ENCODE measurements at places on chromosomes 13 and 19.

GRCh38 chr13:66864627-66865026 is 365.5 kb downstream of the PCDH9 start:
- no peak for DNase-seq

- no peak for DNase-seq
Observed at GRCh38 chr19:45547965-45548609, 36.5 kb downstream of the OPA3 start.

DNA sequence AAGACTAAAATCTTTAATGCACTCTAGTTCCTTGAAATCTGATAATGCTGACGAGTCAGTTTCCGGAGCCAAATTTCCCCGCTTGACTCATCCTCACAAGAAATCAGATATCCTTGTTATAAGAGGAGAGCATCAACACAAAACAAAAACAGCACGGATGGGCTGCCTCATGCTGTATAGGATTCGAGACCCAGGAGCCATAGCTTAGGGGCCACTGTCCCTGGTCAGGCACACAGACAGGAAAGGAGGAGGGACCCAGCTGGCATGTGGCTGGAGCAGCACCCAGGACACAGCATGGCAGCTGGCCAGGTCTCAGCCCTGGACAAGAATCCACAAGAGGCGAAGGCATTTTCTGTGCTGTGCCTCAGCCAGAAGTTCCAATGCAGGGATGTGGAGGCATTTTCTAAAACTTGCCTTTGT is 110.2 kb upstream of the SPATA13 start:
- DNase-seq, result no peak

GRCh38 chr13:29954082-29955028 is 103.9 kb upstream of the UBL3 start:
- no peak for DNase-seq

- DNase-seq, result no peak
Observed at GRCh38 chr19:5851302-5851701, at the start of gene FUT3. Gene FUT3 (minus strand): TSS chr19:5851449.

DNA sequence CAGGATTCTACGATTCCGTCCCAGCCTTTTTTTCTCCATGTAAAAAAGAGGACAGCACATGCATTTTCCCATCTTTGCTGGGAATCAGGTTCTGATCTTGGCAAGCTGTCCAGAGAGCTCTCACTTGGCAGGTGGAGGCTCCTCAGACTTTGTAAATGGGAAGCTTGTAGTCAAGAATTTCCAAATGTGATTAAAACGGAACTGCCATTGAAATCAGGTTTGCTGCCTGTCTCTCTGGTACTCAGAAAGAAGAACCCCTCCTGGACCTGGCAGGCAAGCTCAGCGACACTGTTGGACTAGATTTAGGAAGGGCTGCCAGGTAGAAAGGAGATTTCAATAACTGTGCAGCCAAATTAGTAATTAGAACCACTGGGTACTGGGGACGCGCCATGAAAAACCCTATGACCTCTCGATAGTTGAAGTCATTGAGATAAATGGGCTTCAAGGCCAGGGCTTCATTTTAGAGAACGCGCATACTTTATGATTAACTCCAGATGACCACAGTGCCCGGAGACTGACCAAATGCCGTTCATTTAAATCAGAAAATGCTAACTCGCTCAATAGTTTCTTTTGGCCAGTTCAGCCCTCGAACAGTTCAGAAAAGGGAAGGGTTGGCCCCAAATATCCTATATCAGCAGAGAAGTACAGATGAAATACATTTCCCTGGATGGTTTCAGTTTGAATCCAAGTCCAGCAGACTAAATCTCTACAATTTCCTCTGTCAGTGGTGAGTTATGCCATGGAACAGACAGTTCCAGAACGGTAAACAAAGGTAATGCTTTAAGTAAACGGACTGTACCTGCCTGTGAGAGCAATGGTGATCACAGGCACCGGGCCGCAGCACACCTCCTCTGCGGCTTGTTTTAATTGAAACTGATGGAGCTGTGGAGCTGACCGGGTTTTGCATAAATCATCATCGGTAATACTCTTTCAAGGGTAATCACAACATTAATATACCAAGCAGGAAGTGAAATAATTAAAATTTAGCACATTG is 517.4 kb downstream of the RFC3 start:
- DNase-seq, result no peak

DNA sequence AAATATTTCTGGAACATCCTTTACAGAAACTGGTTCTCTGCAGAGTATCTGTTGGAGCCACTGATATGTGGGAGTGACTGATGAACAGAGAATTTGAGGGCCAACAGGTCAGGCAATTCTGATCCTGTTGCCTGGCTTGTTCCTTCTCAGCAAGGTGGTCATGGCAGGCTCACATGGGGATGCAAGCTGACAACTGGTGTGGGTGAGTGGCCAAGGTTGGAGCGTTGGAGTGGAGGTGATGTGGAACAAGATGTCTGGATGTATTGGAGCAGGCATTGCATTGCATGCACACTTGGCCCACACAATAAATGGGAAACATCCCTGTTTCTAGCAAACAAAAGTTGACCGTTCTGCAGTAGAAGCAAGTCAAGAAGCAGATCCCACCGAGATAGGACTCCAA is 380.7 kb downstream of the ZNF536 start:
- DNase-seq, result no peak

GRCh38 chr13:74444864-74445479 is 310.8 kb upstream of the KLF12 start:
- no peak for DNase-seq

All from stimulated activated CD8-positive, alpha-beta memory T cell treated with anti-CD3 and anti-CD28 coated beads, Interleukin-7, amount 100 ng/mL, for 24 hours (primary cell).